ENCODE measurements at places on chromosomes 3 and 15.

DNA sequence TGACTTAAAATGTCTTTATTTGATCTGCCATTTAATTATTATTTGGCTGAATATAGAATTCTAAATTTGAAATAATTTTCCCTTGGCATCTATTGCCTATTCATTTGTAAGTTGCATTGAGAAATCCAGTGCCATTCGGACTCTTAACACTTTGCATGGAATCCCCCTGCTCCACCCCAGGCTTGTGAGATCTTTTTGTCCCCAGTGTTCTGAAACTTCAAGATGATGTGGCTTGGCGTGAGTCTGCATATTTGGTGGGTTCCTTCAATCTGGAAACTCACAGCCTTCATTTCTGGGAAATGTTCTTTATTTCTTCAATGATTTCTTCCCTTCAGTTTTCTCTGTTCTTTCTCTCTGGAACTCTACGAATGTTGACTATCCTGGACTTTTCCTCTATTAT, 83.8 kb upstream of the BLM start:
- no peak for DNase-seq

DNA sequence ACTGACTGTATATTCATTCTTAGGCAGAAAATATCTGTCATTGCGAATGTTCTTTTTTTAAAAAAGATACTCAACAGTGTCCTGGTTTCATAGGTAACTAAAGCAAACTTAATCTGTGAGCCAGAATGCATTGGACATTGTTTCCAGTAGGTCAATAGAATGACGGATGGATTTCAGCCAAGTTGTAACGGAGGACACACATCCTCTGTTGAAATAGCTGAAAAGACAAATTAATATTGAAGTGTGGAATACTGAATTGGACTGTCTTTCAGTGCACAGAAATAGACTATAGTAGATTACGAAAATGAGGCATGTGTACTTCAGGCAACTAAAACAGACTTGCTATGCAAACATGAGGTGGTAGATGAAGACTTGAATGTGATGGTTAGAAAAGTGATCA, 461.6 kb downstream of the WDR72 start:
- peak; percentile 1 for DNase-seq

DNA sequence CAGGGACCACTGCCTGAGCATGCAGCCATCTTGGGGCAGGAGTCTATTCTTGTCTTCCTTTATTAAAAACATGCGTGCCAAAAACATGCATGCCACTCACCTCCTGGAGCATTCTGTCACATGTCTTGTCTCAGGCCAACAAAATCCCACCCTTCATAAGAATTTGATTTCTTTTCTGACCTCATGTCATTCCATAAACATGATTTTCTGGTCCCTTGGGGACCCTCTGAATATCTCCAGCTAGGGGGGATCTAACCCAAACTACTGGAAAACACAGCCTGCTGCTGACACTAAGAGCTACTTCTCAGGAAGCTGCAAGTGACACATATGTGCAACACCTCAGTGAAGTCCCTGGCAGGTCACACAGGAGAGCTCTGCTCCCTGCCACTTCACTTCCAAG, 26.8 kb upstream of the NOX5 start:
- no peak for DNase-seq

- no peak for DNase-seq
Observed at GRCh38 chr15:34976743-34977142, 7.2 kb upstream of the AQR start.

DNA sequence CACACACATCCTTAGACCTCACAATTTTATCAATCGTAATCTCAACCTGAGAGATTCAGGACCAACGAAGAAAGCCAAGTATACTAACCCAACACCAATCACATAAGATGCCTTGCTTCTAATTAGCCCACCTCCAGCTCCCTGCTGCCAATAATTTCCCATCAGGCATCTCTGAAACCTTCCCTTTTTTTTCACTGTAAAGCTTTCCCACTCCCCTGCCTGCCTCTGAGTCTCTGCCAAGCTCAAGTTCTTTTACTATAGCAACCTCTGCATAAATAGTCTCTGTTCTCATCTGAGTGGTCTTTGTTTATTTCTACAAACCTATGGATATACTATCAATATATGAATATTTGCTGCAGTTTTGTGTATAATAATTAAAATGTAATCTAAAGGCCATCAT, 86.5 kb downstream of the PIK3CB start:
- no peak for DNase-seq

Measured in NCI-H2081 treated with DMSO at 0.1 percent for 48 hours (cell line).